ENCODE measurements at places on chromosomes 4 and X. TPM values are rescaled to one million over a fixed set of nuclear protein-coding genes. Genes with fewer than 3 reads are reported as not detected.

The PDE6B gene
- not detected for total RNA-seq

The TRIM61 gene
- 5.0 TPM for total RNA-seq

The RPS3A gene
- total RNA-seq: 2,829 TPM

The ENPP6 gene
- total RNA-seq: 0.33 TPM

The UGT2B15 gene
- total RNA-seq: not detected

The NAT8L gene
- 0.17 TPM for total RNA-seq

The IL1RAPL1 gene
- total RNA-seq: 1.9 TPM

The HS3ST1 gene
- total RNA-seq: under 0.01 TPM

The F8 gene
- 5.5 TPM for total RNA-seq

The GSX2 gene
- not detected for total RNA-seq

The GAB3 gene
- 7.3 TPM for total RNA-seq

The NOCT gene
- 6.8 TPM for total RNA-seq

The HEPH gene
- total RNA-seq: 57.7 TPM

The GUCY1B1 gene
- 54.5 TPM for total RNA-seq

The PPEF2 gene
- not detected for total RNA-seq

The ASB9 gene
- 2.5 TPM for total RNA-seq

The HHIP gene
- total RNA-seq: 0.29 TPM

The BEX2 gene
- 0.73 TPM for total RNA-seq

The IRS4 gene
- not detected for total RNA-seq

The HTRA3 gene
- 7.7 TPM for total RNA-seq

The OTUD6A gene
- total RNA-seq: not detected

The USP17L25 gene
- total RNA-seq: not detected

The TRIM60 gene
- not detected for total RNA-seq

The SPANXD gene
- not detected for total RNA-seq

The GLOD5 gene
- not detected for total RNA-seq

The ETDA gene
- total RNA-seq: not detected

The FGF5 gene
- total RNA-seq: 24.7 TPM

The CA5B gene
- total RNA-seq: 7.9 TPM

The PCDH11X gene
- total RNA-seq: not detected

The STPG2 gene
- under 0.01 TPM for total RNA-seq

The MAGEB16 gene
- not detected for total RNA-seq

The INTS6L gene
- 3.6 TPM for total RNA-seq

The TMEM271 gene
- total RNA-seq: not detected

The BANK1 gene
- total RNA-seq: 0.44 TPM

The TGIF2LX gene
- not detected for total RNA-seq

The TAPT1 gene
- 10.8 TPM for total RNA-seq

The PDZD4 gene
- 0.33 TPM for total RNA-seq

The KIF4A gene
- 1.3 TPM for total RNA-seq
